ENCODE measurements at places on chromosomes 6 and 20.

DNA sequence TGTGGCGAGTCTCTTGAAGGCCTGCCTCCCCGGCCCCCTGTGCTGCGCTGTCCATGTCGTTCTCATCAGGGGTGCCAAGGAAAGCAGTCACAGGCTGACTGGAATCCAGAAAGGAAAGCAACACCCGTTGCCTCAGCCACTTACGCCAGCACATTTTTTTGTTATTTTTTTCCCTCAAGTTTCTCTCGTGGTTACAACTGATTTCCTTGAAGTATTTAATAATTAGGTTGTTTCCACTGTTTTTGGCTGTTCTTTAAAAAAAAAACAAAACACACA is 17.9 kb upstream of the SLC22A1 start:
- DNase-seq: no peak

DNA sequence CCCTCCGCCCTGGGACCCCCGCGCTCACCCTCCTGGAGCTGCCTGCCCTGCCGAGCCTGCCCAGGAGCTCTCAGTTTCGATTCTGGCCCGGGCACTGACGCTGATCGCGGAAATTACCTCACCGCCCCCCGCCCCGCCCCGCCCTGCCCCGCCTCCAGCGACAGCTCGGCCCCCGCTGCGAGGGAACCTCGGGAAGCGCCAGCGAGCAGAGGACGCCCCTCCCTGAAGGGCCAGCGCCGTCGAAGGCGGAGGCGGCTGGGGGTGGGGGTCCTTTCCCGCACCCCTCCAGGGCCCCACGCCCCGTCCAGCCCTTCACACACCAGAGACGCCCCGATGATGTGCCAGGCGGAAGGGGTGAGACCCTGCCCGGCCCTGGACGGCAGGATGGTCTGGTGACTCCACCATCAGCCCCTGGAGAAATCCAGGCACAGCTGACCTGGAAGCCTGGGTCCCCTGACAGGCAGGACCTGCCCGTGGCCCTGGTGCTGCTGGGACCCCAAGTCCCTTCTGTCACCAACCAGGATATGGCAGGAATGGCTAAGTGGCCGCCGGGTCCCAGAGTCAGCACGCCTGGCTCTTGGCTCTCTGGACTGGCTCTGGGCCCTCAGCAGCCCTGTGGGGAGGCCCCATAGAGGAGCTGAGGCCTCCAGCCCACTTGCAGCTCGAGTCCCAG is at the start of gene HELZ2:
TSS of gene HELZ2 (minus strand) at position 84 of the 673 bp plus-strand sequence. CDS start 1,854 bp downstream, outside the sequence.
- DNase-seq: peak; percentile 54

- DNase-seq: no peak
Measured at GRCh38 chr6:36758516-36759147, 61.0 kb downstream of the RAB44 start.

- no peak for DNase-seq
Measured at GRCh38 chr6:56693246-56693607, 50.5 kb upstream of the DST start.

- DNase-seq: no peak
Measured at GRCh38 chr6:33273924-33274902, 2.3 kb downstream of the RPS18 start.

- DNase-seq: no peak
Measured at GRCh38 chr6:163563318-163563717, 148.8 kb downstream of the QKI start.

DNA sequence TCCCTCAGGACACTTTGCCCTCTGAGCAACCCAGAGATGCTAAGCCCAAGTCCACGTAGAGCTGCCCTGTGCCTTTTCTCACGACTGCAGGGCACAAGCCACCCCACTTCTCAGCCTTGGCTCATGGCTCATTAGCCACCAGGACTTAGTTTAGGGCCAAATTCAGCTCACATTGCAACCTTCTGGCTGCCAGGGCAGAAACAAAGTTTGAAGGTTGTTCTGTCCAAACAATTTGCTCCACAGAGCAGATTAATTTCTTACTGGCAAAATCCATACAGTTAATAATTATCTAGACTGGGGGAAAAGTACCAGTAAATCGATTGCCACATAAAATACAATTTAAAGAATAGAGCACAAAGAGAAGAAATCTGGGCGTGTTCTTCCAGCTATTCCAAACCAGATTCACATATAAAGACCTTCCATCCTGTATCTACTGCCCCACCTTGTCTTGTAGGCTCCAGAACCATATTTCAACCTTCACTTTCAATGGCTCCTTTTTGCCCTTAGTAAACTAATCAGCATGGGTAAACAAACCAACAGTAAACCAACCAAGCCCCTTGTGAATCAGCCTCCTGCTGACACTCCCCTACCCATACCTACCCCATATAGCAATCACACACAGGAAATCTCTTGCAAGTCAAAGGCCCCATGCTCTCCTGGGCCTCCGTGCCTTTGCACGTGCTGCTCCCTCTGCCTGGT is 101.9 kb downstream of the QRSL1 start:
- DNase-seq: no peak

- DNase-seq: no peak
Measured at GRCh38 chr6:134495203-134495889, 177.4 kb upstream of the SGK1 start.

All from activated CD4-positive, alpha-beta T cell treated with anti-CD3 and anti-CD28 coated beads, Interleukin-2, amount 50 U/mL, for 16 hours (primary cell).